ENCODE measurements at places on chromosomes 6 and 20.

DNA sequence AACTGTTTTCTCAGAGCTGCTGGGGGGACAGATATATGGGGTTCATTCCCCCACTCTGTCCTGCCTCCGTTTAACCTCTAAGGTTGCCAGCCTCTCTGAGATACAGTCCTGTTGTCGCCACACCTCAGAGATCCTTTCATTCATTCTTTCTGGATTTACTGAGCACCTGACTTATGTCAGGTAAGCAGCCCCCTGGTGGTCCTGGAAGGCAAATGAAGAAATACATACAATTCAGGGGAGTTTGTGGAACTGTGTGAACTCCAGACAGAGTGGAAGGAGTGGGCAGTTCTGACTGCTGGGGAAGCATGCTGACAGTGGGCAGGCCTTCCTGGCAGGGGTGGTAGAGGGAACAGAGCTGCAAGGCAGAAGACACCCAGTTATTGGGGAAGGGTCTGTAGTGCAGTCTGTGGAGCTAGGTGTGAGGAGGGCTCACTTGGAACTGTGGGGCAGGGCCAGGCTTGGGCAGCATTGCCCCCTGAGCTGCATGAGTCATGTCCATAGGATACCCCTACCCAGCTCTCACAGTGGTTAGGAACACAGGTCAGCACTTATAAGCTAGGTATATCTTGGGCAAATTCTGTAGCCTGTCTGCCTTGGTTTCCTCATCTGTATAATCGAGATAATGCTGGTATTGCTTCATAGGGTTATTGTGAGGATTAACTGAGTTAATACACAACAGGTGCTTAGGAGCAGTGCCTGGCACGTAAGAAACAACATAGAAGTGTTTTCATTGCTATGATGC, 12.8 kb upstream of the SGK2 start:
- H3K36me3 ChIP-seq, result peaks cover 2% of the 10 kb centered on the region
- no peak for DNase-seq
- no peaks in the 10 kb centered on the region for H3K27me3 ChIP-seq
- no peak overlapping the region for H3K27ac ChIP-seq

DNA sequence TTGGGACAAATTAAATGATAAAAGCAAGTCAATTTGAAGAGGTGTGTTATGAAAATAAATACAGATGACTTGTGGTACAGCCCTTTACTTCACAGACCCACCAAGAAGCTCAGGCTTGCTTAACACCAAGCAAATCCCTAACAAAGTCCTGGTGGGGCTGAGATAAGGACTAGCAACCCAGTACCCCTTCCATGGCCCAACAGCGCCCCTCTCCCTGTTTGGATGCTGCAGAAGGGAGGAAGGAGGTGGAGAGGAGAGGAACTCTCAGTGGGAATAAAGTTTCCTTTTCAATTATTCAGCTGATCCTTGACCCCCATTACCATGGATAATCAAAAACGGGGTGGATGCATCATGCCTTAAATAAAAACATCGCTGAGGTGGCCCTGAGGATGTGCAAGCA, 4.5 kb upstream of the ZNF831 start:
- DNase-seq, result no peak
- H3K4me3 ChIP-seq, result peak overlapping the region; percentile 89

DNA sequence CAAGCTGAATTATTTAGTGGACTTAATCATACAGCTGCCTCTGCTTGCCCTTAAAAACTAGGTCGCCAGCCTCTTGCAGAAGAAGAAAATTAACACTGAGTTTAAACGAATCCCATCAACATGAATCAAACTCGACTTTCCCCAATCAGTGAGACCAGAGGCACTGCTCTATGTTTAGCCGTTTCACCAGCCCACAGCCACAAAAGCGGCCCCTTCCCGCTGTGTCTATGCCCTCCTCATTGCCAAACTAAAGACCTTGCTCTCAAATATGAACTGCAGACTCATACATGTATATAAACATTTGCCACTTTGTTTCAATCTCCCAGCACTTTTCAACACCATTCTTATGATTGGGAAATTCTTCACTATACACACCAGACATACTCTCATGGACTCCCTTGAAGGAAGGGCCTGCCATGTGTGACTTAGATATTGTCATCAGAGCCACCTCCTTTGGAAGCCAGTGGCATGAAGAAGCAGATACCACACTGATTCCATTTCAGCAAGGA, 105.8 kb upstream of the ADGRF1 start:
- no peak overlapping the region for H3K27ac ChIP-seq
- no peaks in the 10 kb centered on the region for H3K4me1 ChIP-seq
- H3K4me3 ChIP-seq, result no peak overlapping the region
- no peaks in the 10 kb centered on the region for H3K36me3 ChIP-seq

DNA sequence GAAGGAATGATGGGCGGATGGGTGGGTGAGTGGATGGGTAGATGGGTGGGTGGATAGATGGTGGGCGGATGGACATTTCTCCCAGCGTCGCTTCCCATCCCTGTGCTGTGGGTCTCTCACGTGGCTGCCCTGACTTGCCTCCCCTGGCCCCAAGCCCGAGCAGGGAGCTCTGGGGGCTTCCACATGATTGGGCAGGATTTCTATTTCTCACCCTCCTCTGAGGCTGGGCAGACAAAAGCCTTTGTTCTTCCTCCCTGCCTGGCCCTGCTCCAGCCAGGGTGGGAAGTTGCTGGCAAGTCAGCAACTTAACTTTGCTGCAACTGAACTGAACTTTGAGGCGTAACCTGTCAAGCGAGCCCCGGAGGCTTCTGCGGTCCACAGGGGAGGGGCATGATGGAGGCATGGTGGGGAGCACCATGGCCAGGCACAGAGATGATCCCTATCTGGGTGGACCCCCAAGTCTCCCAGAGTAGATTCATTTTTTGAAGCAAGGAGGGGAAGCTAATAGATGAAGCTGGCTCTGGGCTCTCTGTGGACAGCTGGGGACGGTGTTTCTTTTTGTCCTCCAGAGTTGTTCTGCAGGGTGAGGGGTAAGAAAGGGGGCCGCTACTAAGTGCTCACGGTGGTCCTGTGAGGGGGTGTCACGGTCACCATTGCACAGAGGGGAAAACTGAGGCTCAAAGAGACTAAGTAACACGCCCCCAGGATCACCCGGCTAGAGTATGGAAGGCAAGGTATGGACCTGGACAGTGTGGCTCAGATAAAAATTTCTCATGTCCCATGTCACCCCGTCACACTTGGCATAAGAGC, 140.1 kb downstream of the CEBPB start:
- peaks cover 27% of the 10 kb centered on the region for H3K27me3 ChIP-seq
- H3K4me3 ChIP-seq, result no peak overlapping the region
- H3K27ac ChIP-seq, result no peak overlapping the region
- no peaks in the 10 kb centered on the region for H3K36me3 ChIP-seq

- no peak overlapping the region for H3K4me3 ChIP-seq
- peak overlapping the region; percentile 46 for H3K27ac ChIP-seq
- H3K27me3 ChIP-seq, result peaks cover 34% of the 10 kb centered on the region
- peaks cover 1% of the 10 kb centered on the region for H3K36me3 ChIP-seq
These were observed 38.7 kb downstream of the YTHDF1 start for GRCh38 chr20:63177134-63177784.

DNA sequence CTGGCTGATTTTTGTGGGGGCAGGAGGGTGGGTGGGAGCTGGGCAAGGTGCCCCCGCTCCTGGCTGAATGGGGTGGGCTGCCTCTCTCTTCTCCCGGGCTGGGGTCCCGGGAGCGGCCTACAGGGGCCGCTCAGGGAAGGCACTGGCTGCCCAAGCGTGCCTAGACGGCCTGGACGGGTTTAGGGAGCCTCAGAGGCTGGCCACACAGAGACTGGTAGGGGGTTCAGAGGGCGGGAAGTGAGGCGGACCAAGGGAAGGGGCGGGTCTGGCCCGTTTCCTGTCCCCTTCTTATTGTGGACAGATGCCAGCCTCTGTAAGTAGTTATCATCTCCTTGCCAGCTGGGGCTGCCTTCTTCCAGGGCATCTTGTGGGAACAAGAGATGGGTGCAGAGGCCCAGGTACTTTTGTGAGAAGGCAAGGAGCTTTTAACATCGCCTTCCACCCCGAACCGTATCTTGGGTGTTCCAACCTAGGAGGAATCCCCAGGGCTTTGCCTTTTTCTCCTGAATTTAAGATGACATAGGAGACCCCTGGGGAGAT, 437 bp downstream of the CD40 start:
- no peaks in the 10 kb centered on the region for H3K36me3 ChIP-seq
- no peak for DNase-seq
- H3K27ac ChIP-seq, result no peak overlapping the region
- peaks cover 17% of the 10 kb centered on the region for H3K4me1 ChIP-seq
- peak overlapping the region; percentile 79 for H3K4me3 ChIP-seq

DNA sequence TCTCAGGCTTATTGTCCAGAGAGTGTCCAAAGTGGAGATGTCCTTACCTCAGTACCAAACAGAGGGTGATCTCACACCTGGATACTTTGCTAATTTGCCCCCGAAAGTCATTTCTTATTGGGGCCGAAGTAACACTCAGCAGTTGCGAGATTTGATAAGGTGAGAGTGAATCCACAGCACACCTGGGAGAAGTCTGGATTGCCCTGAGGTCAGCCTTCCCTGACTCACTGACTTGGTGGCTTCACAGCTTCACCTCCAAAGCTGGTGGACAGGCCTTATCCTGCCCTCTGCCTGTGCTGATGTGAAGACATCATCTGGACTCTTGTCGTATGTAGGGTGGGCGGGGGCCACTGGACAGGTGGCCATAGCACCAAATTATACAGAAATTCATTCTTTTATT, 101.9 kb upstream of the ARMC2 start:
- H3K27me3 ChIP-seq, result peaks cover 28% of the 10 kb centered on the region
- no peaks in the 10 kb centered on the region for H3K36me3 ChIP-seq
- DNase-seq, result no peak
- no peak overlapping the region for H3K27ac ChIP-seq

GRCh38 chr20:3923818-3924217, 34.6 kb downstream of the PANK2 start:
- peaks cover 66% of the 10 kb centered on the region for H3K36me3 ChIP-seq
- H3K27ac ChIP-seq, result peak overlapping the region; percentile 60
- H3K4me3 ChIP-seq, result no peak overlapping the region

- H3K27me3 ChIP-seq, result no peaks in the 10 kb centered on the region
- no peak overlapping the region for H3K4me3 ChIP-seq
- DNase-seq, result no peak
- no peak overlapping the region for H3K27ac ChIP-seq
These were observed 192.6 kb upstream of the RAB32 start for GRCh38 chr6:146351018-146351417.

GRCh38 chr6:4714961-4715501, 61.2 kb upstream of the CDYL start:
- no peak overlapping the region for H3K4me3 ChIP-seq
- no peak overlapping the region for H3K27ac ChIP-seq
- no peaks in the 10 kb centered on the region for H3K36me3 ChIP-seq
- no peaks in the 10 kb centered on the region for H3K27me3 ChIP-seq
- DNase-seq, result no peak
- peaks cover 3% of the 10 kb centered on the region for H3K4me1 ChIP-seq

- H3K27ac ChIP-seq, result no peak overlapping the region
- no peaks in the 10 kb centered on the region for H3K36me3 ChIP-seq
- H3K27me3 ChIP-seq, result no peaks in the 10 kb centered on the region
- no peak for DNase-seq
These were observed 116.3 kb upstream of the QKI start for GRCh38 chr6:163298079-163298830.

DNA sequence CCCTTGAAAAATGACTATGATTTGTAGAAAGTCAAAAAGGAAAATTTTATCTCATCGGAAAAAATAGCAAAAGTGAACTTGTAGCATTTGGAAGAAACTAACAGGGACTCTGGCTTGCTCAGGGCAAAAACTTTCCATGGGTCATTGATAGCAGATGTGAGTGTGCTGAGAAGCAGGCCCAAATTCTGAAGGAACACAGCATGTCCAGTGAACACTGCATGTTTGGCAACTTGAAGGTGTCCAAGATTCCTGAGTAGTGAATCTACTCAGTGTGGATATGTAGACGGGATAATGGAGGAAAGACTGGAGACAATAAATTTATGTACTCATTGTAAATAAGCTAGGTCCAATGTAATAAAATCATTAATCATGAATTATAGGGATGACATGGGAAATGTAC, 8.2 kb downstream of the SLC17A2 start:
- H3K4me3 ChIP-seq, result no peak overlapping the region
- no peaks in the 10 kb centered on the region for H3K36me3 ChIP-seq
- H3K27ac ChIP-seq, result no peak overlapping the region
- no peaks in the 10 kb centered on the region for H3K4me1 ChIP-seq
- peaks cover 3% of the 10 kb centered on the region for H3K27me3 ChIP-seq
- no peak for DNase-seq

DNA sequence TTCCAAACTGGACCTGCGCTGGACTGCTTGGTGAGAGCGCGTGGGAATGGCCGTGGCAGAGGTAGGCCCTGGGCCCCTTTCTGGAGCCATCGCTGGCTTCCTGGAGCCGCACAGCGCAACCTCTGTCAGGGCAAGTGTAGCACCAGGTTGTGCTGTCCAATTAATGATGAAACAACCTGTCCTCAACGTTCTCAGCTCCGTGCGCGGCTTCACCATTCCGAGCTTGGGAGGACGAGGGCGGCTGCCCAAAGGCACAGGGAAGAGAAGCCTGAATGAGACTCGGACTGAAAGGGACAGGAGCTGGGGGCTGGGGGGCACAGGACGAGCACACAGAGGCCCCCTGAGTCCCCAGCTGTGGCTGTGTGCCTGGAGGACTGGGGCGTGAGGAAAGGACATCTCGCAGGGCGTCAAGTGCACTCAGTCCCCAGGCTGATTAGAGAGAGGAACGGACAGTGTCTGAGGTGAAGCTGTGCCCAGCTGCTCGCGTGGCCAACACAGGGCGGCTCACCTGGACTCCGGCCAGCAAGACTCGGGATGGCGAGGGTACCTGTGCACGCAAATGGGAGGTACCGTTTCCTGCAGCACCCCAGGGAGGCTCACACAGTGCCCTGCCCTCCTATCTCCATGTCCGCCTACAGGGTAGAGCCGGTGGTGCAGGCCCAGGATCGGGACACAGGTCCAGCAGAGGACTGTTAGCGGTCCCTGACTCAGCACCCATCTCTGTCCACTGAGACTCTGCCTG, 403.3 kb downstream of the TAF4 start:
- no peaks in the 10 kb centered on the region for H3K36me3 ChIP-seq
- H3K27me3 ChIP-seq, result no peaks in the 10 kb centered on the region
- no peak for DNase-seq
- H3K27ac ChIP-seq, result no peak overlapping the region

GRCh38 chr6:54195637-54196036, 84.4 kb downstream of the MLIP start:
- H3K4me3 ChIP-seq, result no peak overlapping the region
- no peak overlapping the region for H3K27ac ChIP-seq
- H3K4me1 ChIP-seq, result no peaks in the 10 kb centered on the region
- DNase-seq, result no peak
- H3K36me3 ChIP-seq, result no peaks in the 10 kb centered on the region

GRCh38 chr20:63542696-63543095, 4.9 kb downstream of the SRMS start:
- no peak for DNase-seq
- peaks cover 9% of the 10 kb centered on the region for H3K4me1 ChIP-seq
- no peak overlapping the region for H3K4me3 ChIP-seq
- H3K27me3 ChIP-seq, result peaks cover 3% of the 10 kb centered on the region
- no peak overlapping the region for H3K27ac ChIP-seq
- no peaks in the 10 kb centered on the region for H3K36me3 ChIP-seq

All from activated CD8-positive, alpha-beta T cell treated with anti-CD3 and anti-CD28 coated beads, Interleukin-2, amount 10 ng/mL, durations not matched to agents 7 days and 5 days (primary cell).